ENCODE measurements at places on chromosomes 16 and 17.

- no peak overlapping the region for H3K4me3 ChIP-seq
- peaks cover 8% of the 10 kb centered on the region for H3K4me1 ChIP-seq
- DNase-seq = no peak
- H3K27ac ChIP-seq = no peak overlapping the region
Observed at GRCh38 chr17:7640783-7641182, 9.9 kb upstream of the ATP1B2 start.

GRCh38 chr16:74752258-74752657 lies 22.4 kb downstream of the FA2H start:
- H3K4me1 ChIP-seq = no peaks in the 10 kb centered on the region
- DNase-seq = no peak
- H3K27me3 ChIP-seq = peaks cover 5% of the 10 kb centered on the region

DNA sequence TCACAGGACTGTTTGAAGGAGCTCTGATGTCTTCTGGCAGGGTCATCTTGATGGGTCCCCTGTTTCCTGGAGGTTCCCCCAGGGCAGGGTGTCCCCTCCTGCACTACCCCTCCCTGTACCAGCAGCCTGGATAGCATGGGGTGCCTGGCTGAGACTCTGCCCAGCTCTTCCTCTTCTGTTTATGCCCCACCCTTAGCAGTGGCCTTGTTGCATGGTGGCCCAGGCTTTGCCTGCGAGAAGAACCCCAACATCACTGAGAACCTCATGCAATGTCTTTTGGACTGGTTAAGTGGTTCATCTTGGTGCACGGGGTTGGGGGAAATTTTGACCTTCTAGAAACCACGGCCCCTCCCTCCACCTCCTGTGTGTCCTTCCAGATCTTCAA lies 121.8 kb downstream of the IRX3 start:
- no peaks in the 10 kb centered on the region for H3K36me3 ChIP-seq
- no peak overlapping the region for H3K27ac ChIP-seq
- no peaks in the 10 kb centered on the region for H3K4me1 ChIP-seq
- H3K4me3 ChIP-seq = no peak overlapping the region

- peaks cover 54% of the 10 kb centered on the region for H3K4me1 ChIP-seq
- H3K27me3 ChIP-seq = no peaks in the 10 kb centered on the region
- peak overlapping the region; percentile 98 for H3K27ac ChIP-seq
Observed at GRCh38 chr16:31869511-31870201, 4.0 kb upstream of the ZNF267 start.

DNA sequence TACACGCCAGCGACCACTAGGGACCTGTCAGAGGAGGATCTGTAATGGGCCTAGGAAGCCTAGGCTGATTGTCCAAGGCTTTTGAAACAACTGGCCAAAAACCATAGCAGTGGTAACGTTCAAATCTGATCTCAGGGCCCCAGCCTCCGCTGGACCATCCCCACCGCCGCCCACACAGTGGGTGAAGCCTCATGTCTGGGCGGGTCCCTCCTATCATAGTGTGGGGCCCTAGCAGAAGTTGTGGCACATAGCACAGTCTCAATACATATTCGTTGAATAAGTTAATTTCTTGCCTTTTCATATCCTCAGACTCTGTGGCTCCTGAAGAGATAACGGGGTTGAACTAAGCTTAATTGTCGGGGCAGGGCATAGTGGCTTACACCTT lies 818 bp downstream of the DPH1 start:
- peak overlapping the region; percentile 97 for H3K4me3 ChIP-seq
- H3K4me1 ChIP-seq = peaks cover 30% of the 10 kb centered on the region
- no peak for DNase-seq
- H3K27me3 ChIP-seq = peaks cover 24% of the 10 kb centered on the region

- DNase-seq = no peak
- H3K36me3 ChIP-seq = no peaks in the 10 kb centered on the region
- H3K27me3 ChIP-seq = peaks cover 32% of the 10 kb centered on the region
- peak overlapping the region; percentile 48 for H3K4me3 ChIP-seq
Observed at GRCh38 chr16:31529108-31529936, 1.6 kb downstream of the AHSP start.

- H3K27me3 ChIP-seq = no peaks in the 10 kb centered on the region
- H3K4me3 ChIP-seq = no peak overlapping the region
- H3K4me1 ChIP-seq = peaks cover 56% of the 10 kb centered on the region
- peaks cover 92% of the 10 kb centered on the region for H3K36me3 ChIP-seq
Observed at GRCh38 chr17:75691371-75691791, 24.2 kb downstream of the SAP30BP start.

GRCh38 chr17:78268191-78268874 lies 36.9 kb downstream of the TMEM235 start:
- no peaks in the 10 kb centered on the region for H3K36me3 ChIP-seq
- no peak overlapping the region for H3K4me3 ChIP-seq
- H3K27ac ChIP-seq = no peak overlapping the region
- no peaks in the 10 kb centered on the region for H3K27me3 ChIP-seq

DNA sequence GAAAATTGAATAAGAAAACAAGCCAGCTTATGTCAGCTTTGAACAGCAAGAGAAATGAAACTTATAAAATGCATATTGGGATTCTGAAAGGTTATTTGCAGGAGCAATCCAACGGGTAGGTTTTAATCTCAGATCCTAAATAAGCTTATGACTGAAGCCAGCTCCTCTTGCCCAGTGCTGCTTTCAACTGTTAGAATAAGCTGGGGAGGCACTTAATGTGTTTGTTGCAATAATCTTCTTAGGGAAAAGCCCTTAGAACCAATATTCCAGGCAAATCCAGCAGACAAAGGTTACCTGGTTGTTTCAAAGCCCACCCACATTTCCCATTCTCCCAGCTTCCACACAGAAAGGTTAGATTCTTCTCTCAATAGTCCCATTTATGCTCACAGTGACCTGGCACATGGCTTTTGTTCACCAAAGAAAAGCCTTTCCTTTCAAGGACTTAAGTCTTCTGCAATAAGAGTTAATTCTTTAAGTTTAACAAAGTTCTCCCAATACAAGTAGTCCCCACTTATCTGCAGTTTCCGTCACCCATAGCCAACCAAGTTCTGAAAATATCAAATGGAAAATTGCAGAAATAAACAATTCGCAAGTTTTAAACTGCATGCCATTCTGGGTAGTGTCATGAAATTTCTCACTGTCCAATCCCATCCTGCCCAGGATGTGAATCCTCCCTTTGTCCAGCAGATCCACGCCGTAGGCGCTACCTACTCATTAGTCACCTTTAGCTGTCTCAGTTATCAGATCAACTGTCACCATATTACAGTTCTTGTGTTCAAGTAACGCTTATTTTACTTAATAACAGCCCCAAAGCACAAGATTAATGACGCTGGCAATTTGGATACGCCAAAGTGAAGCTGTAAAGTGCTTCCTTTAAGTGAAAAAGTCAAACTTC lies 5.9 kb downstream of the TEX2 start:
- H3K36me3 ChIP-seq = peaks cover 2% of the 10 kb centered on the region
- H3K4me1 ChIP-seq = peaks cover 36% of the 10 kb centered on the region
- DNase-seq = no peak
- H3K27me3 ChIP-seq = no peaks in the 10 kb centered on the region

- peaks cover 73% of the 10 kb centered on the region for H3K4me1 ChIP-seq
- DNase-seq = peak; percentile 60
- peaks cover 29% of the 10 kb centered on the region for H3K36me3 ChIP-seq
- peak overlapping the region; percentile 63 for H3K4me3 ChIP-seq
- no peaks in the 10 kb centered on the region for H3K27me3 ChIP-seq
Observed at GRCh38 chr17:82204831-82205719, 7.6 kb downstream of the CCDC57 start.

DNA sequence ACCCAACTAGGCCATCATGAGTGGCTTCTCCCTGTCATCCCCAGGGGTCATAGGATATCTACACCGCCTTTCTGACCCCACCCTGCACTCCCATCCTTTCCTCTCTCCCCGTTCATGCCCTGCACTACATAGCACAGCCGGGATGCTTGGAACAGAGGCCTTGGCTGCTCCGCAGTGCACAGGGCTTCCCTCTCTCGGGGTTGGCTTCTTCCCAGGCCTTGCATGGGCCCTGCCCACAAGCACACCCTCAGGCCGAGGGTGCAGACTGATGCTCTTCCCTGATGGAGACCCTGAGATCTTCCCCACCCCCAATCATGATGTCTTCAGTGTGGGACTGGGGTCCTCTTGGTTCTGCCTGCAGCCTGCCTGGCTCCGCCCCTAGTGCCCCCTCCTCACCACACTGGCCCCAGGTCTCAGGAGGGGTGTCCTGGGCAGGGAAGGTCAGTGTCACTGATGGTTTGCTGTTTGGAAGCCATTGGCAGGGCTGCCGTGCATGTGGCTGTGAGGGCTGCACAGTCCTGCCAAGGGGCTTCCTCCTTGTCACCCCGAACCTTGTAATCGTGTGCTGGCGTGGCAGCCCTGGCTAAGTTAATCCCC lies 14.3 kb upstream of the NAGLU start:
- peaks cover 23% of the 10 kb centered on the region for H3K4me1 ChIP-seq
- H3K27me3 ChIP-seq = no peaks in the 10 kb centered on the region
- DNase-seq = no peak
- H3K27ac ChIP-seq = no peak overlapping the region
- peaks cover 9% of the 10 kb centered on the region for H3K36me3 ChIP-seq

DNA sequence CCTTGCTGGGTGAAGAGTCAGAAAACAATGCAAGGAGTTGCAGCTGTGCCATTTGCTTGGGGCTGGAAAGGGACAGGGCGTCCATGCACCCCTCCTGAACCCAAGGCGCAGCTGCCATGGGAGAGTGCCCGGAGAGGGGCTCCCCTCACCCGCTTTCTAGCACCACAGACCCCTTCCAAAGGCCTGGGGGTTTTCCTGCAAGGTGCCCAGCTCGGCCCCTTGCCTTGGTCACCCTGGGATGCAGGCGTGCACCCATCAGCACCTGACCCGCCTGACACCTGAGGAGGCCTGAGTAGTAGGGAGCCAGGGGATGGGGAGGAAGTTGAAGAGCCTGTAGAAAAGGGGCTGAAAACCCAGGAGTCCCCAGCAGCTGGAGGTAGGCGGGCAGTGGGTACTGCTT lies 30.3 kb downstream of the TMEM186 start:
- H3K27me3 ChIP-seq = no peaks in the 10 kb centered on the region
- peaks cover 31% of the 10 kb centered on the region for H3K36me3 ChIP-seq
- no peak for DNase-seq
- H3K4me3 ChIP-seq = no peak overlapping the region

GRCh38 chr16:2282866-2283555 lies 15.1 kb upstream of the RNPS1 start:
- no peaks in the 10 kb centered on the region for H3K27me3 ChIP-seq
- H3K4me1 ChIP-seq = no peaks in the 10 kb centered on the region
- DNase-seq = no peak
- no peak overlapping the region for H3K4me3 ChIP-seq

- no peaks in the 10 kb centered on the region for H3K27me3 ChIP-seq
- H3K27ac ChIP-seq = no peak overlapping the region
- H3K36me3 ChIP-seq = peaks cover 61% of the 10 kb centered on the region
- DNase-seq = no peak
- no peaks in the 10 kb centered on the region for H3K4me1 ChIP-seq
- no peak overlapping the region for H3K4me3 ChIP-seq
Observed at GRCh38 chr16:945271-946047, 25.3 kb downstream of the LMF1 start.

DNA sequence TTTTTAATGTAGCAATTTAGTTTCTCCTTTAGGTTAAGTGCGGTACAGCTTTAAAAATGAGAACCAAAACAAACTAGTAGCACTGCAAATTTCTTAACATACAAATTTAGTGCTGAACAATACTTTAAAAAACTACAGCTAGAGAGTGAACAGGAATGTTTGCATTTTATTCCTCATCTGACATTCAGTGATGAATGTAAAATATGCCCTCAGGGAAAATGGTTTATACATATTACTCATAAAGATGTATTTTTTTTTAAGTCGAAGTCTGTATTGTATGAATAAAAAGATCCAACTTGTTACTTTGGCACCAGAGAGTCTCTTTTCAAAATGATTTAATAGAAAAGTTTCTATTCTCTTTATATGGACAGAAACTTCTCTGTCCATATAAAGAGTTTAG lies 96.8 kb downstream of the BRIP1 start:
- H3K27ac ChIP-seq = no peak overlapping the region
- no peaks in the 10 kb centered on the region for H3K4me1 ChIP-seq
- no peak for DNase-seq
- H3K36me3 ChIP-seq = peaks cover 43% of the 10 kb centered on the region
- no peaks in the 10 kb centered on the region for H3K27me3 ChIP-seq

DNA sequence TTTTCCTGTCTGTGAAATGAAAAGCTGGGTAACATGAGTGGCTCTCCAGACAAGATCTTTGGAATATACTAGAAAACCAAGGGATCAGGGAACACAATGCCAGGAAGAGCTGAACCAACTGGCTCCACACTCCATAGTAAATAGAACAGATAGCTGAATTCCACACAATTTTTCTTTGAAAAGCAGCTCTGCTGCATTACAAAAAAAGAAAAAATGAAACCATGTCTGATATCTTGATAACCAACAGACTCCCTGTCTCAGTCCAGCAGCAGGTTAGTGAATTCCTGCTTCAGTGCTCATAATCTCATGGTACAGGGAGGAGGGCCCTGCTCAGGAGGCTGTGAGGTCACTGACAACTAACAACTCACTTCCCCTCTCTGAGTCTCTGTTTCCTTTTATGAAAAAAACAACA lies 97.1 kb downstream of the CDH11 start:
- H3K4me1 ChIP-seq = no peaks in the 10 kb centered on the region
- no peaks in the 10 kb centered on the region for H3K27me3 ChIP-seq
- no peak for DNase-seq
- no peak overlapping the region for H3K27ac ChIP-seq

DNA sequence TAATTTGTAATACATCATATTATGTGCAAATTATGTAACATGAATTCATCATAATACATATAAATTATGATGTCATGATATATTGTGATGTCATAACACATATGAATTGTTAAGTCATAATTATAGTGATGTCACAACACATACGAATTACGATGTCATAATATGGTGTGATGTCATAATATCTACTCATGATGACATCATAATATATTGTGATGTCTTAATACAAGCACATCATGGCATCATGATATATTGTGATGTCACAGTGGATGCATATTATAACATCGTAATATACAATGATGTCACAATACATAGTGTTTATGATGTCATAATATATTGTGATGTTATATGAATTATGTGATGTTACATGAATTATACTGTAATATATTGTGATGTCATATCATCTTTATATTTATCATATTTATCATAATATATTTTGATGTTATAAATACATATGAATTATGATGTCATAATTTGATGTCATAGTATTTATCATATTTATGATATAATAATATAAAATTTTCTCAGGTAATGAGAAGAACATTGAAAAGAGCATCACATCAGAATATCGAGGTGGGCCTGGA lies 1793.0 kb downstream of the TP53TG3F start:
- H3K27ac ChIP-seq = no peak overlapping the region
- no peaks in the 10 kb centered on the region for H3K36me3 ChIP-seq
- no peak for DNase-seq
- H3K27me3 ChIP-seq = no peaks in the 10 kb centered on the region

- H3K4me1 ChIP-seq = no peaks in the 10 kb centered on the region
- no peak overlapping the region for H3K27ac ChIP-seq
- H3K36me3 ChIP-seq = no peaks in the 10 kb centered on the region
- peaks cover 14% of the 10 kb centered on the region for H3K27me3 ChIP-seq
- no peak overlapping the region for H3K4me3 ChIP-seq
- DNase-seq = no peak
Observed at GRCh38 chr17:72466606-72467005, 345.8 kb downstream of the SOX9 start.

Data from activated T-cell treated with anti-CD3 and anti-CD28 coated beads, Interleukin-2, amount 50 U/mL, for 24 hours (primary cell).